Stimulated activated CD4-positive, alpha-beta T cell treated with anti-CD3 and anti-CD28 coated beads, Interleukin-2, amount 100 ng/mL, for 4 hours (primary cell): ENCODE measurements at places on chromosomes 4 and X.

DNA sequence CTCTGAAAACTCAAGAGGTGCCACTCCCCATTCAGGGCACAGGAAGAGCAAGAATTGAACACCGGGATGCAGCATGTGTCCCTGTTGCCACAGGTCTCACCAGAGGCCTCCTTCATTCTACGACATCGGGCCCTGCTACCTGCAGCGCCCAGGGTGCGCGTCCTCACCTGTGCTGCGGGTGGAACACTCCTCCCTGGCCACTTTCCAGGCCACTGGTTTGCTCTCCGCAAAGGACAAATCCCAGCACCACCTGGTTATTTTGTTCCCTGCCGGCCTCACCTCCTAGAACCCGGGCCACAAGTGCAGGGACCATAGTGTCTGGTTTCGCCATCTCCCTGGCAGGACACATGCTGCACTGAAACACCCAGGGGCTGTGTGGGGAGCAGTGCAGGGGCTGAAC, 14.3 kb upstream of the FAM3A start:
- no peak for DNase-seq

- no peak for DNase-seq
These were observed 91.4 kb upstream of the FAM241A start for GRCh38 chr4:112053825-112054350.

DNA sequence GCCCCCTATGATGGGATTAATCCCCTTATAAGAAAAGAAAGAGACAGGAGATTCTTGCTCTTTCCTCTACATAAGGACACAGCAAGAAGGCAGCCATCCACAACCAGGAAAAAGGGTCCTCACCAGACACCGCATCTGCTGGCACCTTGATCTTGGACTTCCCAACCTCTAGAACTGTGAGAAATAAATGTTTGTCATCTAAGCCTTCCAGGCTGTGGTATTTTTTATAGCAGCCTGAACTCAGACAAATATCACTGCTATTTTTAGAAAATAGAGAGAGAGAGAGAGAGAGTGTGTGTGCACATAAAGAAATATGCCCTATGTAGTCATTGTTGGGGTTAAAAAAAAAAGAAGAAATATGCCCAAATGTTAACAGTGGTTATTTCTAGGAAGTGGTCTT, 104.2 kb downstream of the PAPSS1 start:
- no peak for DNase-seq

DNA sequence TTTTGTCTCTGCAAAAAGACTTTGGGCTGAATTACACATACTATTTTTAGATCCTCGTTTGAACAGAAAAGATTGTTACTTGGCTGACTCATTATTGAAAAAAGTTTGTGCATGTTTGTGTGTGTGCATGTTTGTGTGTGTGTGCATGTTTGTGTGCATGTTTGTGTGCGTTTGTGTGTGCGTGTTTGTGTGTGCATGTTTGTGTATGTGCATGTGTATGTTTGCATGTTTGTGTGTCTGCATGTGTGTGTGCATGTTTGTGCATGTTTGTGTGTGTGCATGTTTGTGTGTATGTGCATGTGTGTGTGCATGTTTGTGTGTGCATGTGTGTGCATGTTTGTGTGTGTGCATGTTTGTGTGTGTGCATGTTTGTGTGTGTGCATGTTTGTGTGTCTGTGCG, 201.1 kb upstream of the FAT1 start:
- no peak for DNase-seq

- no peak for DNase-seq
These were observed 2024.5 kb upstream of the ADGRL3 start for GRCh38 chr4:59175617-59176016.

DNA sequence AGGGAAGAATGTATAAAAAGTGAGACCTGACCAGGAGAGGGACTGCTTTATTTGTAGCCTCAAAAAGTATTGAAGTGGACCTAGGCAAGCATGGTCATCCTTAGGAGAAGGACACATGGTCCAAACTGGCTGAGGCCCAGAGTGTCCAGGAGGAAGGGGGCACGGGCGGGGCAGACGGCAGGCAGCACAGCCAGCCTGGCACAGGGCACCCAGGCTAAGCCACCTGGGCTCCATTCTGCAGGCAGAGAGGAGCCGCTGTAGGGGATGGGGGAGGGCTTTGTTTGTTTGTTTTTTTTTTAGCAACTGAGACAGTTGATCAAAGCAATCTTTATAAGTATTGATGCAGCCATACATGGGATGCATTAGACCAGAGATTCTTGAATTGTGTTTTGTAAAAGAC, 188.6 kb downstream of the PRDM5 start:
- no peak for DNase-seq

DNA sequence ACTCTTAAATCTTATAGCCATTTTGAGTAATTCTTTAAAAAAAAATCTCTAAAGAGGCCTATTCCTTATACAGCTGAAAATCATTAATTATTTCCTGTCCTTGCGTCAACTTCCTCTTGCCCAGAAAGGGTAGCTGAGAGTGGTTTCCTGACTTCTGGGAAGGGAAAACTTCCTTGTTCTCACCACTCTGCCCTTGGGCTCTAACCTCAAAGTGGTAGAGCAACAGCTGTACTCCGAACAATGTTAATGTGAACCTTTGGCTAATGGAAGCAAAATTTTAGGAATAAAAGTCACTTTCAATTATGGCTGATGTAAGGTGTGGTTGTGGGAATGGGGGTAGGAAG, 15.3 kb downstream of the KLHL2 start:
- no peak for DNase-seq

DNA sequence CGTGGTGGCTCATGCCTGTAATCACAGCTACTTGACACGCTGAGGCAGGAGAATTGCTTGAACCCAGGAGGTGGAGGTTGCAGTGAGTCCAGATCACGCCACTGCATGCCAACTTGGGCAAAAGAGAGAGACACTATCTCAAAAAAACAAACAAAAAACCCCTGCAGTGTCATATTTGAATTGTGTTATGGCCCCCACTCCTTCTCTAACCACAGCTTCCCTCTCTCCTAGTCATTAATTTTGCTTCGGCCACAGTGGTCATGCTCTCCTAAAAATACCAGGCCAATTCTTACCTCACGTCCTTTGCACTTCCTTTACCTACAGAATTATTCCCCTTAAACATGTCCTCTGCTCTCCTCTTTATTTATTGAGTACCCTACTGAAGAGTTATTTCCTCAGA, 206.1 kb downstream of the PPP3CA start:
- DNase-seq = no peak

DNA sequence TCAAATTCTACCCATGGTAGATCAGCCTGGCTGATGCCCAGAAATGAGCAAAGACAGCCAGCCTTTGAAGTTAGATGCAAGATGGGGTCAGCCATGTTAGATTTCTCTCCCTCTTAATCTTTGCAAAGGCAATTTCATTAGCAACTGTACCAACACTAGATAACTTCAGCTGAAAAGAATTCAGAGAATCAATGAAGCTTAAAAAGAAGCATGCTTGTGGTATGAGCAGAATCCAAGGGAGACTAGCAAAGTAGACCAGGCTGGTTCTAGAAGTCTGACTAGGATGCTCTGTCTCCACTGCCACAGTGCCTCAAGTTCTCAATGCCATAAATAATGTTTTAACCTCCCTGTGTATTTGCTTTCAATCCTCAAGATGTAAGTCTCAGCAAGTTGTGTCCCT, 247.3 kb downstream of the SLC7A11 start:
- no peak for DNase-seq

GRCh38 chr4:77072195-77072753, 3.5 kb downstream of the CCNI start:
- peak; percentile 58 for DNase-seq

- DNase-seq = no peak
These were observed 141.3 kb upstream of the VCX3B start for GRCh38 chrX:8323356-8323755.

- no peak for DNase-seq
These were observed 170.2 kb upstream of the MAD2L1 start for GRCh38 chr4:120236873-120237272.

DNA sequence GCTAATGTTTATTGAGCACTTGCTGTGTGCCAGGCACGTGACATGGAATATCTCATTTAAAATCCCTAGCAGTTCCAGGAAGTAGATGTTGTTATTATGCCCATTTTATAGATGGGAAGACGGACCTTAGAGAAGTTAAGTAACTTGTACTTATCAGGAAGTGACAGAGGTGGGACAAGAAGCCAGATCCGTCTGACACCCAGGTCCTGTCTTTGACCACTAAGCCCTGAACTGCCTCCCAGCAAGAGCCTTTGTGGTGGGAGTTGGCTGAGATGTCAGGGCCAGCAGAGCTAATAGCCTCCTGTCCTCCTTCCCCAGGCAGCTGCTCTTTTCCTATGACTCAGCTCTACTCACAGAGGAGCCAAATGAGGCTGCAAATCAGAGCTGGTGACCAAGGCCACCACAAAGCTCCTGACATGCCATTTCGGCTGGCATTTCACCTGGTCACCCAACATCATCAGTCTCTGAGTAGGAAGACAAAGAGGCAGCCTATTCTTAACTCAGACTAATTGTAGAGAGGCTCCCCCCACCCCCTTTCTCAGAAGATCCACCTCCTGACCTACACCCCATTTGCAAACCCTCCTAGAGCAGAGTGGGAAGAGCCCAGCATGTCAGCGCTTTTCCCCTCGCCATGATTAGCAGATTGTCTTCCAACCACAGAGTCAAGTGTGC, 175.1 kb upstream of the KIT start:
- DNase-seq = no peak

- no peak for DNase-seq
These were observed 977.8 kb downstream of the FSTL5 start for GRCh38 chr4:161186012-161186411.

GRCh38 chr4:147085781-147086180, 140.1 kb upstream of the TTC29 start:
- DNase-seq = no peak

GRCh38 chrX:71978164-71978563, 67.5 kb downstream of the NHSL2 start:
- no peak for DNase-seq

DNA sequence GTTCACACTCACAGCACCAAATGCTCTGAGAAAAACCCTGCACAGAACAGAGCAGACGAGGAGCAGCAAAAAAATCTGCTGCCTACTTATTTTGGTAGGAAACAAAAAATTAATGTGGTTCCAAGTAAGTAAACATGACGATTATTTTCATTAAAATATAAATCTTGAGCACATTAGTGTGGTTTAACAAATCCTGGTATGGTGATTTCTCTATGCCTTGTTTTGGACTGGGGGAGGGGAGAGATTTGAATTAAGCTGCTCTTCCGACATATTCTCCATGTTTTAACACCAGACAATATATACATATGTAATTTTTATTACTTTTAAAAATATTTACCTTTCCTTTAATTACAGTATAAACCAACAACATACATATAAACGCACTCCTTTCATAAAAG, 1.8 kb downstream of the CAMK2D start:
- DNase-seq = no peak

DNA sequence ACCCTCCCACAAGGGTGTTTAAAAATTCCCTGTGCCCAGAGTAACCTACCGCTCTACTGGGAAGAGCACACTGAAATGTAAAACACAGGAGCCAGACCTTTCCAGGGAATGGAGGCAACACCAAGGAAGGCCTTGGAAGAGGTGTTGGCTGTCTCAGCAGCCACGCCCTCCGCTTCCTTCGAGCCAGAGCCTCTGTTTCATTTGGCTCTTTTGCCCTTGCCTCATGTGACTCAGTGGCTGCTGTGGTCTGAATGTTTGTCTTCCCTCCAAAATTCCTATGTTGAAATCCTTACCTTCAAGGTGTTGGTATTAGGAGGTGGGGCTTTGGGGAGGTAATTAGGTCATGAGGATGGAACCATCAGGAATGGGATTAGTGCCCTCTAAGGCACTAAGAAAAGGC, 11.3 kb downstream of the SCD5 start:
- no peak for DNase-seq

DNA sequence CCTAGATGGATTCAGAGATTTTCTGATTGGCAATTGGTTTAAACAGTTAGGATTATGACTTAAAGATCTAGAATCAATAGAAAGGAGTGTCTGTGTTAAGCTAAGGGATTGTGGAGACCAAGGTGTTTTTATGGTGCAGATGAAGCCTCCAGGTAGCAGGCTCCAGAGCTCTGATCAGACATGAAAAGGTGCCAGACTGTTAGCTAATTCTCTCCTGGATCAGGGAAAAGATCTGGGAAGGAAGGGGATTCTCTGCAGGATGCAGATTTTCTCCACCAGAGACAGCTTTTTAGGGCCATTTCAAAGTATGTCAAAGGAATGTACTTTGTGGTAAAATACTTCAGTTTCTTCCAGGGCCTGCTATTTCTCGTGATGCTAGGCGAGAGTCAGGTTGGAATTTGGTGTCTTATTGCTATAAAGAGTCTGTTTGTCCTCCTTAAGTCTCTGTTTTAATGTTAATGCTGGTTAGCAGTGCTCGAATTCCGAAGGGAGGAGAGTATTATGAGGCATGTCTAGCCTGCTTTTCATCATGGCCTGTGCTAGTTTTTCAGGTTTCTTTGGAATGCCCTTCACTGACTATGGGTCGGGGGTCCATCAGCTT, 12.0 kb upstream of the GPR78 start:
- DNase-seq = no peak

- DNase-seq = no peak
These were observed 125.0 kb upstream of the TBL1X start for GRCh38 chrX:9339603-9340491.

DNA sequence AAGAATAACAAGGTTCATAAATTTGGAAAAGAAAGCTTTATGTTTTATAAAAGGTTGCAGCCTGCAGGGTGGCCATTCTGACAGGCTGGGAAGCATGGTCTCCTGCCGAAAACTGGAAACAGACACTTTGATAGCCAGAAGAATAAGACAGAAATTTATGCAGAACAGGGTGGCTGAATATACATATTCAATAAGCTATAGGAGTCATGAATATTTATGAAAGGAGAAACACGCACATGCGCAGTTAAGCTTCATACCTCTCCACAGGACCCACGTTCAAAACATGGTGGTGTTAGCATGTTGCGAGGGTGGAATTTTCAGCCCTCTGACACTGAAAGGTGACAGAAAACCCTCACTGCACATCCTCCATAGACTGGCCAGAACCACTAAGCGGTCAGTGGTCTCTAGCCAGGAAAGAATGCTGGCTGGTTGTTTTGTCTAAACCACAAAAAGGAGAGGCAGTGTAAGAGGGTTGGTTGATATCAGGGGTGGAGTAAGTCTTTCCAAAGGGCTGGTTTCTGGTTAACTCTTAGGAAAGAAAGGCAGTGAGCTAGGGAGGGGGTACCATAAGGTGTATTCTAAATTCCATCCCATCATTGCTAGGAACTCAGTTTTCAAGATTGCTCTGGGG, 58.2 kb downstream of the ANXA10 start:
- DNase-seq = no peak

DNA sequence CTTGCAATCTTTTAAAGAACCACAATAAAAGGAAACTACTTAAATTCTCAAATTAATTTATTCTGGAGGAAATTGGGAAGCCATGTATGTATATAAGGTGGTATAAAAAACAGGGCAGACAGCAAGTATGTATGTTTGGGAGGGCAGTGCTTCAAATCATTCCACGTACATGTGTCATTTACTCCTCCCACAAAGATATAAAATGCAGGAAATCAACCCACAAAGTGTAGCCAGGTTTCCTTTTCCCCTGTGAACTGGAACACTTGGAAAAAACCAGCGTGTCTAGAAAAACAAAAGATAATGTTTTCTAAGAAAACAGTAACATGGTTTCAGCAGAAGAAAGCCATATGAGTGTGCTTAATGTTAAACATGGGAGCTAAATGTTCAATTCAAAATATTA, 156.7 kb upstream of the FAM47A start:
- DNase-seq = no peak

GRCh38 chr4:93515208-93515607, 313.3 kb upstream of the ATOH1 start:
- no peak for DNase-seq

- DNase-seq = no peak
These were observed 2547.7 kb downstream of the ARAP2 start for GRCh38 chr4:33696586-33696985.
